ENCODE measurements at places on chromosomes 5 and 9.

DNA sequence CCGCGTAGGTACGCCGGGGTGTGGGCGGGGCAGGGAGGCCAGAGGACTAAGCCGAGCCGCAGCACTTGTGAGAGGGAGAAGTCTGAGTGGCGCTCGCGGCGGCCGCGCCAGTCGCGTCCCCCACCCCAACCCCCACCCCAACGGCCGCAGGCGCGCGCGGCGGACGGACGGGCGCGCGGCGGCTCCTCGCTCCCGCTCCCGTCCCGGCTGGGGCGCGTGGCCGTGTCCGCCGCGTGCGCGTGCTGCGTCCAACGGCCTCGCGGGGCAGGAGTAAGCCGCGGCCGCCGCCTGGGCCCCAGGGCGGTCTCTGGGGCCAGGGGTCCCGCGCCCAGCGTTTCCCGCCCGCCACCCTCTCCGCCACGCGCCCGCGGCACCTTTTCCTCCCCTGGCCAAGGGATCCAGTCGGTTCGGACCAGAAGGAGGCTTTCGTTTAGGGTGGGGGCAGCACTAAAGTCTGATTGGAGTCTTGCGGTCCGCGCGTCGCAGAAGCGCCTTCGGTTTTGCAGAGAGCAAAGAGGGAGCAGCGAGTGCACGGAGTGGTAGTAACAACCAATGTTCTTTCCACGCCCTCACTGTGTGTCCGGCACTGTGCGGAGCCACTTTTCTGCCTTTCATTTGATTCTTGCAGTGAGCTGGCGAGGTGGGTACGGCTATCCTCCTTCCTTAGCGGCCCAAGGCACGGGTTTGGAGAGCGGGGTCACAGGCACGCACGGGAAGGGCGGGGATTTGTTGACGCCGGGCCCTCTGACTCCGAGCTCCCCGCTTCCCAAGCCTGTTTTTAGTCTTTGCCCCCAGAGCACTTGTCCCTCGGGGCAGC, 483 bp downstream of the G3BP1 start:
- DNase-seq, result peak; percentile 40

DNA sequence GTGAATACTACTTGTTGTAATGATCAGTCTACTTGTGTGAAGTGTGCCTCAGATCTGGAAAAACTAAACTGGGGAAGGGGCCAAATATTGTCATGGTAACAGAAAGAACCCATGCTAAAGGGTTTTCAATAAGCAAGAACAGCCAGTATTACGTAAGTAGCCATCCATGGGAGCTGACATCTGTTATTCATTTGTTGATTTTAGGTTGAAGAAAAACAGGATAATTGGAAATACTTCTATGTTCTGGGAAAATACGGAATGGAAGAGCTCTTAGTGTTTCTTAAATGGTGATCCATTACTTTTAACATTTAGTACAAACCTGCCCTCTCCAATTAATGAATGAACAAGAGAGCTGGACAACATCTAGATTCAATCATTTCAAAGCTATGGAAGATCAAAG, 485.8 kb downstream of the NTRK2 start:
- no peak for DNase-seq

DNA sequence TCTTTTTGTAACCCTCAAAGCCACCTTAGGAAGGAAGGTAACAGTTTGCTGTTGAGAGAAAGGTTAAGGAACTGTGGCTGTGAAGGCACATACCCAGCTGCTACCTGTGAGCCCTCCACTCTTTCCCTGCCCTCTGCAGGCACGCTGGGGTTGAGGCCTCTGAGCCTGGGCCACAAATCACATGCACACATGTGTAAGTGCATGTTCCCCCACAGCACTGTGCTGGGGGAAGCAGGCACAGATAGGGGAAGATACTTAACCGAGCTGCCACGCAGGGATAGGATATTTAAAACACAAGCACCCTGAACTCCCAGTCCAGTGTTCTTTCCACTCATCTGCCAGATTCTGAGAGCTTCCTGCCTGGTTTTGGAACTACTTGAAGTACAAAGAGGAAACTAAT, 18.1 kb downstream of the LARP1 start:
- DNase-seq, result no peak

DNA sequence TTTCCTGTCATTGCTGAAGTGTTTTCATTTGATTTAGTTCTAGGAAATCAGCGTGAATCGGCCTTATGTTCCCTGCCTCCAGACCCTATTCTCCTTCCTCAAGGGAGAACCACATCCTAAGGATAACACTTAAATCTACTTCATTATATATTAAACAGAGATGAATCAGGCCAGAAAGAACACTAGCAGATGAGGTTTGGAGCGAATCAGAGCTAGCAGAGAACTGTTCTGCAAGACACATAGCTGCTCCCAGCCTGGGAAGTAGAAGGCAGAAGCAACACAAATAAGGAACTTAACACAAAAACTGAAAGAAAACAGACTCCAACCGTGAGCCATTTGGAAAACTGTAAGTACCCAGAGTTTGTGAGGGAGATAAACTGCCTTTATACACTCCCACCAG, 718.2 kb downstream of the SEMA5A start:
- no peak for DNase-seq

DNA sequence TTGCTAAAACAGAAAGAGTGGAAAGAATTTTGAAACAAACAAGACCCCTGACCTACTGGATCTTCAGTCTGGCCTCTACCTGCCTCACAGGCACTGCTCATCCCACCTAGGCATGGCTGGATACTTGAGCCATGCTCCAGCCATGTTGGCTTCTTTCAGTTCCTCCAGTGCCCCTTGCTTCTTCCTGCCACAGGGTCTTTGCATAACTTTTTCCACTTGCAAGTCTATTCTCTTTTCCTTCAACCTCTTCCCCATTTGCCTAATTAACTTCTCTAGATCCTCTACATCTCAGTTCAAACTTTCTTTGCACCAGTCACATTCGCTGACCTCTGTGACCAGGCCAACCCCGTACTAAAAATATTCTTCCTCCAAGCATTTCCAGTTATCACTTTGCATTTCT, 50.4 kb downstream of the STARD4 start:
- DNase-seq, result no peak

DNA sequence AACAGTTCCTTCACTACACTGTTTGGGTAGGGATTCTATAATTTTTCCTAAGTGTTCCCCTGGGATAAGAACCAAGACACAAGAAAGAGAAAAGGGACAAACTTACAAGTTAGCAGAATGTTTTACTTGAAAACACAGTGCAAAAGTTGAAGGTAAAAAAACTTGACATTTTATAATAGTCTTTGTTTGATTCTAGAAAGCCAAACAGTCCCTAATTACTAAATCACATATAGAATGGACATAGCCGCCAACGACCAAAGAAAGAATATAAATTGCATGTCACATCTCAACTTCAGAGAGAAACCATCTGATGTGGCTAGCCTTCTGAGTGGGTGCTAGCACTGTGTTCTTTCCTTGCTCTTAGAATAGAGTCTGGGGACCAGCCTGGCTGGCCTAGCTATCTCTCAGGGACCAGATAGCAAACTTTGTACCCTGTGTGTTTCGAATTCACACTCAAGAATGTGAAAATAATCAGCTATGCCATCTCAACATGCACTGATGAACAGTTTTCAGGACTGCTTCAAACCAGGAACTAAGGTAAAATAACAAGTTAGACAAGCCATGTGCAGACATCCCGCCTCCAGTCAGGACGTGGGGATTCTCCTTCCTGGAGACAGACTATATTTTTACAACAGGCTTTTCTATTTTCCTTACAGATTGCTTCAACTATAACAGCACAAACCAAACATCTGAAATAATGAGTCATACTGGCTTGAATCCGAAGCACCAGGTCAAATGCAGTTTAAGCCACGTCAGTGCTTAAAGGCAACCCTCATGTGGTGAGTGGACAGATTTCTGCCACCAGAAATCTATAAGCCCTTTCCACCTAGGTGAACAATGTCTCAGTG, 53.7 kb downstream of the LHFPL2 start:
- DNase-seq, result no peak

- no peak for DNase-seq
Measured at GRCh38 chr5:98419825-98420224, 353.6 kb upstream of the RGMB start.

GRCh38 chr9:107942856-107943255, 453.3 kb upstream of the KLF4 start:
- peak; percentile 22 for DNase-seq

Measured in CD4-positive, alpha-beta T cell (primary cell).